ENCODE measurements at places on chromosomes 16 and 17.
A peak's percentile ranks its signal among the peaks of the same experiment; 100 is the strongest.

- DNase-seq = no peak
These were observed at the start of gene CNGB1 for GRCh38 chr16:57970970-57971369. Gene CNGB1, minus strand, starts transcription at chr16:57971128. Its CDS starts 3,842 bp downstream, at chr16:57967286.

- no peak for DNase-seq
These were observed 39.8 kb upstream of the POLR3E start for GRCh38 chr16:22257440-22257839.

DNA sequence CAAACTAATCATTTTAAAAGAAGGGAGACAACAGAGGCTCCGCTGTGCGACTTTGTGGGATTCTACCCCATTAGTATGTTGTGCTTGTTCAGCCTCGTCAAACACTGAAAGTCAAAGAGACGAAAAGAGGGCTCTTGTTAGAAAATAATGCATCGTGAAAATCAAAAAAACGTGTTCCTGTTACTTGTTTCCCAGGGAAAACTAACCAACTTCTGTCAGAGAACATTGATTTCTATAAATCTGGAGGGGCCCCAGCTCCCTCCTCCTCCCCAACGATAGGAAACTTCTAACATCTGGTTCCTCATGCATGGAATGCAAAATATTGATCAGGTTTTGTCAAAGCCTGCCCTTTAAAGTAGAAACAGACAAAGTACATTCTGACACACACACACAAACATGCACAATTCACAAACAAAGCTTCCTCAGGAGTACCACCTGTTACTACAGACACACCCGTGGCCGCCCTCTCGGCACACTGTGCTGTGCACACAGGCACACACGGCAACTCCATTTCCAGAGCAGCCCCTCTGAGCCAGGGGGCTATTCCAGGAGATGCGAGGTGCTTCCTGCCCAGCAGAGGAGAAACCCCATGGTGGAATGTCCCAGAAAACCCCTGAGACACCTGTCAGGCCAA is 151.3 kb downstream of the ZFHX3 start:
- DNase-seq = no peak

- no peak for DNase-seq
These were observed 23.6 kb downstream of the CENPV start for GRCh38 chr17:16329519-16330271.

DNA sequence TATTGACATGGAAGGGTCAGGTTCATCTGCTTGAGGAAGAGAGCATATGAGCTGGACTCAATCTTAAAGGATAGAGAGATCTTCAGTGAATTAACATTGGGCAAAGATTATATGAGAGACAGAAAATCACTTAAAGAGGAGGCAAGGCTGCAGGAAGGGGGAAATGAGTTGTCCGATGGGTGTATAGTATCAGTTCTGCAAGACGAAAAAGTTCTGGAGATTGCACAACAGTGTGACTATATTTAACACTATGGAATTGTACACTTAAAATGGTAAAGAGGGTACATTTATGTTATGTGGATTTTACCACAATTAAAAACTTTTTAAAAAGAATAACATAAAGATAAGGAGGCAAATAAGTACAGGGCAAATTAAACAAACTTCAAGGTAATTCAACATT is 80.7 kb downstream of the HELZ start:
- no peak for DNase-seq

DNA sequence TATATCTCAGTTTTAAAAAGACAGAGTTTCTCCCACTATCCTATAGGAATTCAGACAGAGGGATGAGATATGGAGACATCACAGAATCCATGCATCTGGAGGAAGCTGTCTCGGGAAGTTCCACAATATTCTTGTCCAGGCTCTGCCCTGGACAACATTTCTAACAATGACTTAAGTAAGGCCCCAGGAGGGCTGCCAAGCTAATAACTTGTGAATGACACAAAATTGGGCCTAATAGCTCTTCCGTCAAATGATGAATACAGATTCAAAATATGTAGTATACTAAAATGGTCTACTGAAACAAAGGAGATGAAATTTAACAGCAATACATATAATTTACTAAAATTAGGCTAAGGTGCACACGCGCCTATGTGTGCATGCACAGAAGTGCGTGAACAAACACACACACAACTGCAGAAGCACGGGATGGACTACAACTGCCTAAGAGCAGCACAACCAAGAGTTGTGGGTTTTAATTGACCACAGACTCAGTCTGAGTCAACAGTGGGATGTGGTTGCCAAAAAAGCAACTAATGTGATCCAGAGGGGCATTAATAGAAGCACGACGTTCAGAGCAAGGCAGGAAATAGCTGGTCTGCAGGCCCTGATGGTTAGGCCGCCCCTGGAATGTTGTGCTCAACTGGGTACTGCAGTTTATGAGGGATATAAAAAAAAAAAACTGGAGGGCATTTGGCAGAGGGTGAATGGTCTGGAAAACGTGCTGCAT is 26.3 kb upstream of the HS3ST2 start:
- no peak for DNase-seq

GRCh38 chr17:41178341-41178740 is 320 bp upstream of the KRTAP4-2 start:
- no peak for DNase-seq

DNA sequence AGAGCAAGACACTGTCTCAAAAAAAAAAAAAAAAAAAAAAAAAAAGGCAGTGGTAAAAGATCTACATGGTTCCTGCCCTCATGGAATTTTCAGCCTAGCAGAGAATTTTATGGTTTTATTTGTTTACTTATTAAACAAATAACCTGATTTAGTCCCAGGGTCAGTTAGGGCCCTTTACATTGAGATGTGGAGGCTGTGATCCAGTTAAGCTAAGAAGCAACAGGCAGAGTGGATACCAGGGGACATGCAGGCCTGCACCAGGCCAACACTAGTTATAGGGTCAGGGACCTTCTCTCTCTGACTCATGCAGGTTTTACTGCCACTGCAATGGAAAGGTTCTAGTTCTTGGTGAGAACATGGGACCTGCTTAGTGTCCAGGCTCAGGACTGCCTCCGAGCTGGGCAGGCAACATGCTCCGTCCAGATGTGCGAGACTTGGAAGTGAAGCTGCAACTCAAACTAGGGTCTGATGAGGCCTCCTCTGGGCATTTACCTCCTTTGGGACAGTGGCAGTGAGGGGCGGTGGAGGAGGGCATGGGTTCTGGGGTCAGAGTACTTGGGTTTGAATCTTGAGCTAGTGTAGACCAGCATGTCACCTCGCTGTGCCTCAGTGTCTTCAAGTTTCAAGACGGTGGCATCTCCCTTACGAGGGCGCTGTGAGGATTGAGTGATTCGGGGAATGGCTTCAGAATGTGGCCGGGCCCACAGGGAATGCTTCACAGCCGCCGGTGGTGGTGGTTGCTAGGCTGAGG is 301.8 kb downstream of the CPPED1 start:
- DNase-seq = no peak

GRCh38 chr16:78925083-78925767 is 675.3 kb downstream of the MAF start:
- peak; percentile 15 for DNase-seq

DNA sequence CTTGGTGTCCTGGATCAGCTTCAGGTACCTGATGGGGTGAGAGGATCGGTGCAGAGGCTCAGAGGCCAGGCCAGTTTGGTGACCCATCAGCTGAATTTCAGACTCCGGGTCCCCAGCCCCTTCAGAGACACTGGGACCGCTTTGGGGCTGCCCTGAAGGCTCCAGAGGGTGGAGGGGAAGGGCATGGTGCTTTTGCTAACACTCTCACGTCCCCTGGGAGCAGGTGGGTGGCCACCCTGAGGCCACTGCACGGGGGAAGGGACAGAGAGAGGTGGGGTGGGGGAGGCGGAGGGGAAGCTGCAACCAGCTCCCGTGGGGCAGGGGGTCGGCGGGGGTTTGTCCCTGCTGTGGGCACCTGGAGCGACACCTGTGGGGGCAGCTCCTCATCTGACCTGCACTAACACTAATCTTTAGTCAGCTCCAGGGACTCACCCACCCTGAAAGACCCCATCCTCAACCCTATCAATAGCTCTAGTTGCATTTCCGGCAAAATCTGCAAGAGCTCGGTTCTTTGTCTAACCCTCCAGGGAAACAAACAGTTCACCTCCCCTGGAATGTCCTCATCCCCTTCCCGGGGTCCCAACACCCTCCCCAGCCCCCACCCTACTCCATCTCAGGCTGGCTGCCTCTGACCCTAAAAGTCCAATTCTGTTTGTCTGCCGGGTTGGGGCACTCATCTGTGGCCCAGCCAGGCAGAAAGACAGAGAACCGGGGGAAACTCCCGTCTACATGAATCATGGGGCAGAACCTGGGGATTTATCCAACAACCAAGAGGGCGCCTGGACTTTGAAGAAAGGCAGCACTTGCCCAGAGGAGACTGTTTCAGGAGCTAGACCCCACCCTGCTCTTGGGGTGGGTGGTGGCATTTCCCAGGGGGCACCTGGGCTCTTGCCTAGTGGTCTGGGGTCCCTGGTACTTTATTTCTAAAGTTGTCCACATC is 91.9 kb upstream of the CBX4 start:
- DNase-seq = no peak

GRCh38 chr16:12131755-12132154 is 155.2 kb downstream of the SNX29 start:
- no peak for DNase-seq

GRCh38 chr17:79332011-79332554 is 257.5 kb downstream of the ENGASE start:
- no peak for DNase-seq

GRCh38 chr16:2487517-2487842 is 12.6 kb downstream of the TBC1D24 start:
- no peak for DNase-seq

DNA sequence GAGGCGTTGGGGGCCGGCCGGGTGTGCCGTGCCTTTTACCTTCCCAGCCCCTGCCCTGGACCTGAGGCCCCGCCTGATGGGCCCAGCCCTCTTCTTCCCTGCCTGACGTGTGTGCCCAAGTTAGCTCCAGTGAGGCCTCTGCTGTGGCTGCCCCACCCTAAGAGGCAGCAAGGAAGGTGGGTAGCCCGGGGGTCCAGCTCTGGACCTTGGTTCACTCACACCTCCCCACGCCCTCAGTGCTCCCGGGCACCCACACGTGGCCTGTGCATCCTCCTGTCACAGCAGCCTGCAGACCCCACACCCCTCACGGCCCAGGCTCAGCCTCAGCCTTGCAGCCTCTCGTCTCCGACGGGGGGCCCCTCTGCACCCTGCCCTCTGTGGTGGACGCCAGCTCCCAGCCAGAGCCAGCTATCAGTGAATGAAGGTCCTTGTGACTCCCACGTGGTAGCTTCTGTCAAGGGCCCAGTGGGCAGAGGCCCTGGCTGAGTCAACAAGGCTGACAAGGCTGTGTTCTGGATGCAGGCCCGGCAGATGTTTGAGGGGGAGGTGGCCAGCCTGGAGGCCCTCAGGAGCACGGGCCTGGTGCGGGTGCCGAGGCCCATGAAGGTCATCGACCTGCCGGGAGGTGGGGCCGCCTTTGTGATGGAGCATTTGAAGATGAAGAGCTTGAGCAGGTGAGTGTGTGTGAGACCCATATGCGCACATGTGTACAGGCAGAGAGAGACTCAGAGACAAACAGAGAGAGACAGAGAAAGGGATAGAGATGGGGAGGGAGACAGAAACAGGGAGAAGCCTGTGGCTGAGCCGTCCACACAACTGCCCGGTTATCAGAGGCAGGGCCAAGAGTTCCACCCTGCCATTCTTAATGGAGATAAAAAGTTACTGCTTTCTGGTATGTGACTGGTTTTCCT is 2.8 kb downstream of the FN3K start:
- DNase-seq = no peak

DNA sequence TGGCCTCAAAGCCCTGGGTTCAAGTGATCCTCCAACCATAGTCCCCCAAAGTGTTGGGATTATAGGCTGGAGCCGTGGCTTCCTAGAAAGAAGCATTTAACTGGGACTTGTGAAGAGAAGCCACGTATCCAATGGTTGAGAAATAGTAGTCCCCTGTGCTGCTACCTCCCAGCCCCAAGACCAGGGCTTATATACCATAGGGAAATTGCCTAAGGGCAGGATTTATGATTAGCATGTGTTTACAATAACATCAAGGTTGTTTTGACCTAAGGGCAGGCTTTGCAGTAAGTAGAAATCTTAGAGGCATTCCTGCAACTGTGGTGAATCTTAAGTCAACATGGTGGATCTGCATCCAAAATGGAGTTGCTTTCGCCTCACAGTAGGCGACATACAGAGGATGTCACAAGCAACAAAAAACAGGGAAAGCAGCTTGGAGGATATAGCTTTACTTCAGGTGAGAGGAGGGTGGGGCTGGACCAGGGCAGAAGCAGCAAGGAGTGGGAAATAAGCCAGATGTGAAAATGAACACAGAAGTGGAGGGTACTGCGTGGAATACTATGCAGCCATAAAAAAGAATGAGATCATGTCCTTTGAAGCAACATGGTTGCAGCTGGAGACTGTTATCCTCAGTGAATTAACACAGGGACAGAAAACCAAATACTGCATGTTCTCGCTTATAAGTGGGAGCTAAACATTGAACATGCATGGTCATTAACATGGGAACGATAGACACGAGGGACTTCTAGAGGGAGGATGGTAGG is 18.7 kb upstream of the NSMCE1 start:
- DNase-seq = no peak

GRCh38 chr17:35586569-35587073 is 501 bp upstream of the AP2B1 start:
- no peak for DNase-seq

GRCh38 chr16:9123871-9124270 is 32.4 kb downstream of the HAPSTR1 start:
- DNase-seq = no peak

DNA sequence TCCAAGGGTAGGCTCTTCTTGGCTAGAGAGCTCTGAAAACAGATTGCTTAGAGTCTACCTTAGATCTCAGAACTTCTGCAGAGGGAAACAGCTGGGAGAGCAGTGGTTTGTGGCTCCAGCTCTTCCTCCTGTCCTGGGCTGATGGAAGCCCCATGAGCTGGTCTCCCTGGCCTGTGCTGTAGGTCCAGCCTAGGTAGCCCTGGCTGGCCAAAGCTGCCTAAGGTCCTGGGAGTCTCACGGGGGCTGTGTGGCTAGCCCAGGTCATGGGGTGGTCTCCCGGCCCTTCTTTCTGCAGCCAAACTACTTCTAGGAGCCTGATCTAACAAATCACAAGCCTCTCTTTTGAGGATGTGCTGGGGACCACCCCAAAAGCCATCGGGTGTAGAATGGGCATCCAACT is 75.7 kb downstream of the MPRIP start:
- DNase-seq = no peak

DNA sequence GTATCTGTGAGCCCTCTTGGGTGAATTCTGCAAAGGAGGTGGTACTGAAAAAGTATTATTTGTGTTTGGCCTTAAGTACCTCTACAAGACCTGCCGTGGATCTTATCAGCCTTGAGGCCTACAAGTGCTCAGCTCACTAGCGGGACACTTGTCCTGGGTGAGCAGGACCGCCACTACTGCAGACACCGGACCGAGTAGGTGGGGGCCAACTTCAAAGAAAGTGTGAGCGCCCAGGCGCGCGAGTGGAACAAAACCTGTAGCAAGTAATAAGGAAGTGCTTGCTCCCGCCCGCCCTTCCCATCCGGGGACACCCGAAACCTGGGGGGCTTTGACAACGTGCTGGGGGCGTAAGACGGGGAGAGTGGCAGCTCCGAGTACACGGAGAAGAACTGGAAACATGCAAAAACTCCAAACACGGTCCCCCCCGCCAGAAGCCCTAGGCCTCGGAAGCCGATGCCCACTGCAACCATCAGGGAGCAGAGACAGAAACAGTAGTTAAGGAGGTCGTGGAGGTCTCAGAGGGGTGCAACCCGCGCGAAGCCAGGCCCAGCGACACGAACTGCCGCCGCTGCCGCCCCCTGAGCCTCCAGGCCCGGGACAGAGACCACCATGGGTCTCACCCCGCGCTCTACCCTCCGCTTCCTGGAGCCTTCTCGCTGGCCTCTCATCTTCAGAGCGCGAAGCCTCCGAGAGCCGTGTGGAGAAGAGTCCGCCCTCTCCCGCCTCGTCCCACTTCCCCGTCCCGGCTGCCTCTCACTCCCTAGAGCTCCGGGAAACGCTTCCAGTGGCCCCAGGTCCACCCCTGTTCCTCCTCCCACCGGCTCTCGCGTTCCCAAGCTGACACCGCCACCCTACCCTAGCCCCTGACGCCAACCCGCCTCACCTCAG is 537 bp downstream of the CNOT1 start:
- peak; percentile 41 for DNase-seq

Measured in activated T-helper 9 cell treated with anti-CD3 and anti-CD28 coated beads, Interleukin-2, amount 50 U/mL, for 16 hours (primary cell).